ENCODE measurements at places on chromosomes 2 and 18.
A peak's percentile ranks its signal among the peaks of the same experiment; 100 is the strongest.

GRCh38 chr18:76363436-76364120 is 131.5 kb downstream of the ZNF516 start:
- peak; percentile 30 for DNase-seq

DNA sequence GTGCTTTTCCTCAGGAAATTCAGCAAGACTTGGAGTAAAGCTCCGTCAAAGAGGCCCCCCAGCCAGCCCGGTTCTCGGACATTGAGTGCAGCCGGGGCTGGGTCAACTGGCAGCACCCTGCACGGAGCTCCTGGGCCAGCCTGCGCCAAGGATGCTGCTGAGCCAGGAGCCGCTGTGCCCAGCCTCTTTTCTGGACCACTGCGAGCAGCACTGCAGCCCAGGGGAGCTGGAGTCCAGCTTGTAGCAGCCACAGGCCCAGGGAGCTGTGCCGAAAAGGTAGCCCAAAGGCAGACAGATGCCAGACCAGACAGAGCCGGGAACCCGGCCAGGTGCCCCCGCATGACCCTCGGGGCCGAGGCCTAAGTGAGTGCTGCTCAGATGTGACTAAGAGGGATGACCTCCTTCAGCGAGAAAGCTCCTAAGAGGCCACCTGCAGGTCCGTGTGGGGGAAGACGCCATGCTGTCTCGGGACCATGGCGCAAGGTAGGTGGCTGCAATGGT is 7.3 kb downstream of the CLHC1 start:
- DNase-seq: no peak

DNA sequence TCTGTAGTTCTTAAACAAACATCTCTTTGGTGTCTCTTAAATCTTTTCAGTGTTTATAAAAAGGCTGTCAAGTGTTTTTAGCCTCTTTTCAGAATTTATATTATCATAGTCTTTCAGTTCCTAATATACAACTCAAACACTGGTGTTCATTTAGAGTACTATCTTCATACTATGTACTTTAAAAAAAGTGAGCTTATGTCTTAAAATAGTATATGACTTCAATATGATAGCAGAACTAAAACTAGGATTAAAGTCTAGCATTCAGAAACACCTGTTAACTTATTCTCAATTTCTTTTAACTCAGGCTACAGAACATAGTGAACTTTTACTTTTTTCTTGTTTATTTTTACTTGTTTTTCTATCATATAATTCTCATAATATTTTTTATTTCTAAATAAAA is 14.7 kb upstream of the IKZF2 start:
- no peak for DNase-seq

DNA sequence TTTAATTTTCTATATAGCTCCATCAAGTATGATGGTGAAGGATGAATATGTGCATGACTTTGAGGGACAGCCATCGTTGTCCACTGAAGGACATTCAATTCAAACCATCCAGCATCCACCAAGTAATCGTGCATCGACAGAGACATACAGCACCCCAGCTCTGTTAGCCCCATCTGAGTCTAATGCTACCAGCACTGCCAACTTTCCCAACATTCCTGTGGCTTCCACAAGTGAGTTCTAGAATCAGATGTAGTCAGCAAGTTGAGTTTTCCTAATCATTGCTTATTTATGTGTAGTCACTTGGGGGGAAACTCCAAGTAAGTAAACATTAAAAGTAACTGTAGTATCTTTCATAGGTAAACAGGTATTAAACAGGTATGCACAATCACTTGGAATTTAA is 24.8 kb downstream of the SMAD4 start:
- no peak for DNase-seq

DNA sequence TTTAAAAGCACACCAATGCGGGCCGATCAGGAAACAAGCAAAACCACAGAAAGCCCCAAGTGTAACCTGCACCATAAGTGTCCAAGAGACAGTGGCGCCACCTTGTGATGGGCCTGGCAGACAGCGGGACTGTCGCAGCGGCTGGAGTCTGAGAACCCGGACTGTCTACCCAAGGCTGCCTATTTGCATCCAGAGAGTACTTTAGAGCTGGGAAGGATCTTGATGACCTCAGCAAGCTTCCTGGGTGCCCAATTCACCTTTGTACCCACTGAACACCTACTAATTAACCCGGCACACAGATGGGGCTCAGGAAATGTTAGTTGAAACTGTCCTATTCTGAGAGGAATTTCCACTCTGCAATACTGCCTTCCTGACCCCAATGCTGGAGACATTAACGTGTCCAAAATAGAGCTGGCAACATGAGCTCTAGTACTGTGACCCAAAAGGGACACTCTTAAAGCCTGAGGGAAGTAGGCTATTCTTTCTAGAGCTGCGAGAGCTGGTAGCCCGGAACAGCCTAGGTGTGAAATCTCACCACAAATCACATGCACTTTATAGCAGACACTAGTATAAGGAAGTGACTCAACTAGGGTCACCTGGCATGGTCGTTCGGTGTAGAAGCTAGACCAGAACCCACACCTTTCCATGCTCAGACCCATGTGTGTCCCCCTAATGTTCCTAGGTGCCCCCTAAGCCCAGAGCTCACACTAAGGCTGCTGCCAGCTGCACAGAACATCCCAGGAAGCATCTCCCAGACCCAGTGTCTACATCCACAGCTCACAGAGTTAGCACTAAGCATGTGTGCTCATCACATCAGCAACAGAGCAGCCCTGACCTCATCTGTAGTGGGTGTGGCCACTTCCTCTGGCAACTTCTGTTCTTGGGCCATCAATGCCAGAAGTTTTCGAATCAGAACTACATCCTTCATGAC is 25.4 kb downstream of the POLR1A start:
- DNase-seq: peak; percentile 61

DNA sequence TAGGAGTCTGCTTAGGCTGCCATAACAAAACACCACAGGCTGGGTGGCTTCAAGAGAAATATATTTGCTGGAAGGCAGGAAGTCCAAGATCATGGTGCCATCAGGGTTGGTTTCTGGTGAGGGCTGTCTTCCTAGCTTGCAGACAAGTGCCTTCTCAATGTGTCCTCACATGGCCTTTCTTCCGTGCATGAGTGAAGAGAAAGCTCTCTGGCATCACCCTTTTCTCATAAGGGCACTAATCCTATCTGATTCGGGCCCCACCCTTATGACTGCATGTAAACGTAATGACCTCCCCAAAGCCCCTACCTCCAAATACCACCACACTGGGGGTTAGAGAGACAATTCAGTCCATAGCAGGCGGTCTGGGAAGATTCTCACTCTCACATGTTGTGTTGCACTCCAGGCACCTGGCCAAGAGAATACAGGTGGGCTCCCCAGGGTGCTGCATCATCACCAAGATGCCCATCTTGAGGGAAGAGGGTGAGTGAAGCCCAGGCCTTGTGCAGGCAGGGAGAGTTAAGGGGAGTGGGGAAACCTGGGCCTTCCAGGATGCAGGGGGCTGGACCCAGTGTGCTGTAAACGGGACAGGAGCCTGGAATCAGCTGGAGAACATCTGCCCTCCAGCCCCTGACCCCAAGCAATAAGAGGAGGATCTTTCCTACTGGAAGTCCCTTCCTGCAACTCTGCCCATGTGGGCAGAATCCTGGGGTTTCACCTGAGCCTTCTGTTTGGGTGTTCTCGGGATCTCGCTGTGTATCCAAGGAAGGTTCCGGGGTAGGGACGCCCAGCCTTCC is 10.2 kb downstream of the CATIP start:
- DNase-seq: no peak

GRCh38 chr2:850429-850828 is 100.2 kb upstream of the SNTG2 start:
- DNase-seq: no peak

DNA sequence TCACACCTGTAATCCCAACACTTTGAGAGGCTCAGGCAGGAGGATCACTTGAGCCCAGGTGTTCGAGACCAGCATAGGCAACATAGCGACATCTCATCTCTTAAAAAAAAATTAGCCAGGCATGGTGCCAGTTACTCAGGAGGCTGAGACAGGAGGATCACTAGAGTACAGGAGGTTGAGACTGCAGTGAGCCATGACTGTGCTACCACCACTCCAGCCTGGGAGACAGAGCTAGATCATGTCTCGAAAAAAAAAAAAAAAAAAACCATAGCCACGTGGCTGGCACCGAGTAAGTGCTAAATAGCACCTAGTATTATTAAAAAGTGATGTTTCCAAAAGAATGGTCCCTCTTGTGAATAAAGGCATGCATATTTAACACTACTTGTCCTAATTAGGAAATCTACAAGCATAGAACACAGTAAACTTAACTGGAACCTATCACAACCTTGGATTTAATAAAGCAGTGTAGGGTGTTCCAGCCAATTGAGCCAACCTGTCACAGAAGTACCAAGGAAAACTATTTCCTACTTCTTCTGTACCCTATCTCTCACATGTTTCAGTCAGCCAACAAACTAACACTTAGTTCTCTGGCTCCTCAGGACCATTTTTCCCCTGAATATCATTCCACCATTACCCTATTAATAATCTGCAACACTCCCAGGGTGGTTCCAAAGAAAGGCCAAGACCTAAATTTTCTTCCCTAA is 8.8 kb downstream of the RAB1A start:
- no peak for DNase-seq

DNA sequence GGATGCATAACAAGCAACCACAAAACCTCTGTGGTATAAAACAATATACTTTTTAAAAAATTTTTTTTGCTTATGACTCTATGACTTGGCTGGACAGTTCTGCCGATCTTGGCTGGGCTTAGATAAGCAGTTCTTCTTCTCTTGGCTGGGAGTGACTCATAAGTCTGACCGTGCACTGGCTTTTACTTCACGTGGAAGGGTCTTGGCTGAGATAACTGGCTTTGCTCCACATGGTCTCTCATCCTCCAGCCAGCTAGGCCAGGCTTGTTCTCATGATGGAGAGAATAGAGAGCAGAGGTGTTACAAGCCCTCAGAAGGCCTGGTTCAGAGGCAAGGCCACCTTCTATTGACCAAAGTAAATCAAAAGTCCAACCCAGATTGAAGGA is 178.9 kb upstream of the SERPINE2 start:
- no peak for DNase-seq
